Heart right ventricle (tissue), 16 donors: ENCODE measurements at places on chromosomes 13 and 19. TPM values are rescaled to one million over a fixed set of nuclear protein-coding genes. Genes with fewer than 3 reads are reported as not detected.

DNA sequence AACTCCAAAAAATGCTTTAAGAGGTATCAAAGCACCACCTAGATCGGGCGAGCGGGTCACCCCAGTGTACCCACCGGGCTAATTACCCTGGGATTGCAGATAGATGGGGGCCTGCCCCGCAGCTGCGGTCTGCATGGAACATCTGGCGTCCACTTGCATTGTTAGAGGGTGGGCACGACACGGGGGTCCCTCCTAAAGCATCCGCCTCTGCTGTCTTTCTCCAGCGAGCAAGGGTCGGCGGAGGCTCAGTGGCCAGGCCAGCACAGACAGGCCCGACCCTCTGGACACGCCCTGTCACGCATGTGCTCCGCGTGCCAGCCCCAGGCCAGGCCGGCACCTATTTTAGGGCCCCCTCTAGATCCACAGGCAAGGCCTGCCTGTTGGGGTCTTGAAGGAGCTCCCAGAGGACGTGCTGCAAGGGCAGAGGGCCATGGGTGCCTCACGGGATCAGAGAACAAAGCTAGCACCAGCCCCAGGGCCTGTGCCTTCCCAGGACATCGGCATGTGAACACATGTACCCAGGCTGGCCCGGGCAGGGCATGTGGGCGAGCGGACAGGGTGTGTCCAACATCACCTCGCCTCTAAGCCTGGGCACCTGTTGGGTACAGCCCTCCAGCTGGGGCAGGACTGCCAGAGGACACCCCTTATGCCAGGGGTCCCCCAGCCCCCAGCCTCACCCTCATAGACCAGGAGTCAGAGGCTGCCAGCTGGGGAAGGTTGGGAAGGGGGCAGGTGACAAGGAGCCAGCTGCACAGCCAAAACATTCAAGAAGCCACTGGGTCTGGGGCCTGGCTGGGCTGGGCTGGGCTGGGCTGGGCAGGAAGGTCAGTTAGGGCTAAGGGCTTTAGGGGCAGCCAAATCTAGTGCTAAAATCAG lies 35.6 kb upstream of the NANOS3 start:
- DNase-seq: peak; percentile 74

GRCh38 chr13:27437126-27437525 lies 12.7 kb downstream of the GTF3A start:
- DNase-seq: no peak

- no peak for DNase-seq
Observed at GRCh38 chr19:41480336-41480735, 37.4 kb downstream of the ERICH4 start.

- no peak for DNase-seq
Observed at GRCh38 chr19:8641908-8642547, 11.6 kb downstream of the NFILZ start.

DNA sequence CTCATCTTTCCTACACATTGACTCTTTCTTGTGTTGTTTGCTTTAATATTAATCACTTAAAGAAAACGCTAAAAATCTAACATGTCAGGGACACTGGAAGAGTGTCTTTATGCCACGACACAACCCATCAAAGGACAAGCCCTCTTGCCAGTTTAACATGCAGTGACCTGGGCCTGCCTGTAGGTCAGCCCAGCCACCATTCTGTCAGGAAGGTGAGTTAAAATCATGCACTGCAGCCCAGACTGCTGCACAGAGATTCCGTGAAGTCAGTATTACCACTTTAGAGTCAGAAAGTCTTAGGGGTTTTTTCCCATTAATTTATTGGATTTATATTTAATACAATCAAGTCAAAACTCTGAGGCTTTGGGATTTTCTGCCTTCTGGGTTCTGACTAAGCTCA lies 58.0 kb downstream of the TNFRSF19 start:
- DNase-seq: no peak

- no peak for DNase-seq
Observed at GRCh38 chr19:33859016-33859415, 62.3 kb downstream of the KCTD15 start.

GRCh38 chr19:54100561-54100960 lies at the start of gene OSCAR:
Gene OSCAR (minus strand): TSS chr19:54100803. CDS start chr19:54100792, 11 bp downstream.
- DNase-seq: no peak

DNA sequence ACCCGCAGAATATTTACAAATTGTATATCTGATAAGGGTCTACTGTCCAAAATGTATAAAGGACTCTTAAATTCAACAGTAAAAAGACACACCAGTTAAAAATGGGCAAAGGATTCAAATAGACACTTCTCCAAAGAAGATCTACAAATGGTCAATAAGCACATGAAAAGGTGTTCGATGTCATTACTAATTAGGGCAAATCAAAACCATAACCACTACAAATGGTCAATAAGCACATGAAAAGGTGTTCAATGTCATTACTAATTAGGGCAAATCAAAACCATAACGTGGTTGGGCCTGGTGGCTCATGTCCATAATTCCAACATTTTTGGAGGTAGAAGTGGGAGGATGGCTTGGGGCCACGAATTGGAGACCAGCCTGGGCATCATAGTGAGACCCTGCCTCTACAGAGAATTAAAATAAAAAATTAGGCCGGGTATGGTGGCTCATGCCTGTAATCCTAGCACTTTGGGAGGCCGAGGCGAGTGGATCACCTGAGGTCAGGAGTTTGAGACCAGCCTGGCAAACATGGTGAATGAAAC lies 40.5 kb downstream of the ACTN4 start:
- no peak for DNase-seq

GRCh38 chr19:763181-763580 lies 12.3 kb downstream of the MISP start:
- no peak for DNase-seq

FOXO1 gene
- 3.4 TPM for polyA plus RNA-seq
